ENCODE measurements at places on chromosomes 5 and 9.

DNA sequence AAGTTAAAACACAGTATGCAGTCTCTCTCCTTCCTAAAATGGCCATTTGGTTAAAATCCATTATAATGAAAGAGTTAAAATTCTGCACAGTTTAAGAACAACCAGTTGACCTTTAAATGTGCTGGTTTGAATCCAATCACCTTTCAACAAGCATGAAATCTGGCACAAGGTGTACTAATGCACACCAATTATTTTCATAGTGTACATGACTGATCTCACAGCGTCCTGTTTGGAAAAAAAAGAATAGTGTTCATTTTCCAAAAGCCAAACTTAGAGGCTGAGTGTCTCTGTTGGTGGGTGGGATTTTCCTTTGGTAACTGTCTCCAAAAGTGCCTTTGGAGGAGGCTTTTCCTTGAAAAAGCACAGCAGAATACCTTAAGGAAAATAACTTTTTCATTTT lies 180.6 kb downstream of the DEPDC1B start:
- DNase-seq = no peak

DNA sequence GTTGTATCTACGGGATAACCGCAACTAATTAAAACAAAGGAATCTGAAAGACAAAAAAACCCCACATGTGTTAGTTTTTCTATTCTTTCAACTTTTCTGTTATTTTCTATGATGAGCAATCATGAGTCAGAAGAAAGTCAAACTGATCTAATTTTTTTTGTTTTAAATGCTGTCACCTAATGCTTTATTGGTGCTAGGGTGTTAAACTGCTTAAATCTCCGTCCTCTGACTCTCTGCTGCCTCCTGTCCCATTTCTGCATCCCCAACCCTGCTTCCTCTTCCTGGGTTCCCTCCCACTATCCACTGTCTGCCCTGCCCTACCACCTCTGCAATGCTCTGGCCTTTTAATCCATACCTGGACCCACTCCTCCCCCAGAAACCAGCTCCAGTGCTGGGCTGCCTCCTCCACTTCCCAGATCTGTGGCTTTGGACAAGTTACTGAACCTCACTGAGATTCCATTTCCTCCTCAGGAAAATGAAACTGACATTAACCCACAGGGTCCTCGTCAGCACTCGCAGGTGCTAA lies 15.7 kb downstream of the PTPN3 start:
- DNase-seq = no peak

DNA sequence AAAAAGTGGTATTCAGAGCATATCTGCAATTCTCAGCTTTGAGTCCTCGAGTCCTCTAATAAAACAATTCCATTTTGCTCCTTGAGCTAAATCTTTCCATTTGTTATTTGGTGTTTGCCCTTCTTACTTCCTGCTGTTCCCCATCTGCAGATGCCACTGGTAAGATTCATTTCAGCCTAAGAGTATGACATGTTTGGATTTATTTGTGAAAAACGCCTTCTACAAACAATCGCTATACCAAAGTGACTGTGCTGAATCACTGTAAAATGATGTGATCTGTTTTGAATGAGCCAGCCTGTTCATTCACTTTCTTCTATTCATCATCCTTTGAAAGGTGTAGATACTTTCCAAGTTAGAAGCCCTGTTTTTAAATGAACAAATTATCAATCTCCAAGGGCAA lies 27.7 kb downstream of the KCTD16 start:
- no peak for DNase-seq

GRCh38 chr5:1732238-1732941 lies 67.2 kb downstream of the MRPL36 start:
- DNase-seq = no peak

DNA sequence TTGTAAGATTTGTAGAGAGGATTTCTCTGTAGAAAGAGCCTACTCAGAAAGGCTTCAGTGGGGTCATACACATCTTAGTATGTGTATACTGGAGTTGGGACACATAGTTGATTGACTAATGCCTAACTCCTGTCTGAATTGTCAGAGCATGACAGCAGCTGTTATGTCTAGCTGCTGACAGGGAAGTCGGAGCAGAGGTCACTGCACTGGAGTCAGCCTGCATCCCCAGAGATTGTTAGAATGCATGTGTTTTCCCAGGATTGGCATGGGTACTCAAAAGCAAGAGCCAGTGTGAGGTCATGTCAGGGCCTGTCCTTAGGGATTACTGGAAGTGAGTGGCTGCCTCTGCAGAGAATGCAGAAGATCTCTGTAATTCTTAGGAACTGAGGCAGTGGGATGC lies 82.7 kb downstream of the ITGA1 start:
- no peak for DNase-seq

GRCh38 chr5:170307575-170308465 lies 10.2 kb upstream of the LCP2 start:
- no peak for DNase-seq

DNA sequence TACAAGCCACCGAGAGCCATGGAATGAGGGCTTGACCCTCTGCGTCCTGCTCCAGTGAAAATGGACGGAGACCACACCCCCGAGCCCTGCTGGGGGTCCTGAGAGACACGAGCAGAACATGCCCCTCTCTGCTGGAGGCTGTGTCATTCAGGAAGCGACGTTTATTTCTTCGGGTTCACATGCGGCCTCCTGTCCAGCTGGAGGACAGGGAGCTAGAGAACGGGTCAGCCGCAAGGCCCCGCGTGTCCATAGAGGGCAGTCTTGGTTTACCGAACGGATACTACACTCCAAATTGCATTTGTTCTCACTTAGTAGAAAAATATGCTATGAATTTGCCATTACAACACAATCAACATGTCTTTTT lies 36.1 kb downstream of the MRPL36 start:
- peak; percentile 11 for DNase-seq

DNA sequence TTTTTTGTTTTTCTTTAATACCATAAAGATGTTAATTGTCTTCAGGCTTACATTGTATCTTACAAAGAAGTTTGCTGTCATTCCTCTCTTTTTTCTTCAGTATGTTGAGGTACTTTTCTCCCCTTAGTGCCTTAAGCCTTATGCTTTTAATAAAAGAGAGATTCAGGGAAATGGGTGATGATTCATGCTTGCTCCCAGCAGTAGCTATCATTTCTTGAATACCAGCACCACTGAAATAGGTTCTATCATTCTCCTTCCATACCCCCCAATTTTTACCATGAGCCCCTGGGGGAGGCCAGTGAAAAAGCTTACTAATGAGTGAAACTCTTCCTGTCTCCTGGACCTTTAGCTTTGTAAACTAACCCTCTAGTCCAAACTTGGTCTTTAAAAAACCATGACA lies 165.0 kb downstream of the FBXL7 start:
- DNase-seq = no peak

DNA sequence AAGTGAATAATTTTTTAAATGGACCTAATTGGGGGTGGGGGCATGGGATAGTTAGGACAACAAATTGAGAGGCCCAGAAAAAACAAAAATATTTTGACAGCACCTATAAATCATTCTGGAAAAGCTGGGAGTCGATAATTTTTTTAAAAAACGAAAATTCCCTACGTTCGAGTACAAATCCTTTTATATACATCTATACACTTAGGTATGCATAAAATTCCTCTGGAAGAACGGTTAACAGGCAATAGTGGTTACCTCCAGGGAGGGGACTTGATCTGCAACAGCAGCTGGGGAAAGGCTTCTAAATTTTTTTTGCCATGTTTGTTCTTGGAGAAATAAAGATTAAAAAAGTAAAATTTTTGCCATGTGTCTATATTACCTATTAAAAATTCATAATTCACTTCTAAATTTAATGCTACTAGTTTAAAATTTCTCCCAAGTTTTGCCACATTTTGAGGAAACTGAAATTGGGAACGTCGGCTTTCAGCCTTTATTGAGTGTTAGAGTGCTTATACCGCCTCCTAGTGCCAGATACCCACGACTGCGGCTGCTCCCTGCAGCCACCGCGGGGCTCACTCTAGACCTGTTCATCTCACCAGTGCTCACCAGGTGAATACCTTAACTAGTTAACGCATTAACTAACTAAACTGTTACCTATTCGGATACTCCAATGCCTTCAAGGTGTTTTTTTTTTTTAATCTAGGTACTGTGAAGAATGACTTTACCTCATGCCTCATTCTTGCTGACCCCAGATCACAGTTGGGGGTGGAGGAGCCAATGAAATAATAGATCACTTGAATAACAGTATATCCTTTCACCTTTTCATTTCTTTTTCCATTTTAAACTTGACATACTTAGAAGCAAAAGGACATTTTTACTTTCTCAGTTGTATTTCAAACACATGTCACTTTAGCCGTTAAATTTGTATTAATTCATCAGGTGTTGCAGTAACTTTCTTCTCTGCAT lies 1.8 kb upstream of the BHMT start:
- DNase-seq = peak; percentile 66

GRCh38 chr9:93577975-93578682 lies 1.7 kb downstream of the PHF2 start:
- DNase-seq = no peak

GRCh38 chr5:79069488-79070349 lies at the start of the genes BHMT2 and DMGDH:
Gene BHMT2, plus strand, starts transcription at chr5:79069767. Its CDS starts 16 bp downstream, at chr5:79069783.
Gene DMGDH, minus strand, starts transcription at chr5:79069674. Its CDS starts 54 bp downstream, at chr5:79069620.
- no peak for DNase-seq

GRCh38 chr5:180084638-180085561 lies 13.3 kb upstream of the RNF130 start:
- DNase-seq = peak; percentile 73

DNA sequence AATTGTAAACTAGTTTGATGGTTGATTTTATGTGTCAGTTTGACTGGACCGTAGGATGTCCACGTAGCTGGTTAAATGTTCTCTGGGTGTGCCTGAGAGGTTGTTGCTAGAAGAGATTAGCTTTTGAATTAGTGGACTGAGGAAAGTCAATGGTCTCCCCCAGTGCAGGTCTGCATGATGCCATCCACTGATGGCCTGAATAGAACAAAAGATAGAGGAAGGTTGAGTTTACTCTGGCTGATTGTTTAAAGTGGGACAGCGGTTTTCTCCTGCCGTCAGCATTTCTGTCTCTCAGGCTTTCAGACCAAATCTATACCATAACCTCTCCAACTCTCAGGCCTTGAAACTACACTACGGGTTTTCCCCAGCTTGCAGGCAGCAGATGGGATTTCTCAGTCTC lies 899.2 kb upstream of the WWC1 start:
- DNase-seq = no peak

GRCh38 chr5:61600945-61601511 lies 269.0 kb downstream of the ZSWIM6 start:
- DNase-seq = no peak

GRCh38 chr5:103679873-103680272 lies 117.3 kb upstream of the NUDT12 start:
- DNase-seq = no peak

DNA sequence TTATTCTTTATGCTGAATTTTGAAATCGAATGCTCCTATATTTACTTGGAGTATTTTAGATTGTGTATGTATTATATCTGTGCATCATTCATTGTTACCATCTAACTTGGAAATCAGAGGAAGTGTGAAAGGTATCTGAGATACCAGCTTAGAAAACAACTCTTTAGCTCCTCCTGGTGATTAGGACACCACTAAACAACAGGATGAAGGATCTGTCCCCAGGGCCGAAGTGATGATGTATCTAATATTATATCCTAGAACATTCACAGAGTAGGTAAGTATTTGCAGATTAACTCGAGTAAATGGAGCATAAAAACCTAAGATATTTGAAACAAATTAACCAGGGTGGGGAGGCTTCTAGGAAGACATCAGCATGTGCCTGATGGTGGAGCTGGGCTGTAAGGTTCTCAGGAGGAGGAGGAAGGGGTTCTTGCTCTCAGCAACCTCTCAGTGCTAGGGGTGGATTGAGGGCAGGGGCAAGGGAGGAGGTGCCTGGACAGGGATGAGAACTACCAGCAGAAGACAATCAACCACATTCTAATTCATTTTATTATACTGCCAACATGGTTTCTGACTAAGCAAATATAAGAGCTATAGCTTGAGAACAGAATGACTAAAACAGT lies 2.6 kb upstream of the NFIL3 start:
- DNase-seq = peak; percentile 76

GRCh38 chr9:135552021-135552697 lies 6.2 kb downstream of the OBP2A start:
- no peak for DNase-seq

GRCh38 chr5:14208071-14209021 lies 65.2 kb downstream of the TRIO start:
- DNase-seq = peak; percentile 47

GRCh38 chr9:76906647-76906975 lies 697 bp upstream of the PRUNE2 start:
- DNase-seq = no peak

DNA sequence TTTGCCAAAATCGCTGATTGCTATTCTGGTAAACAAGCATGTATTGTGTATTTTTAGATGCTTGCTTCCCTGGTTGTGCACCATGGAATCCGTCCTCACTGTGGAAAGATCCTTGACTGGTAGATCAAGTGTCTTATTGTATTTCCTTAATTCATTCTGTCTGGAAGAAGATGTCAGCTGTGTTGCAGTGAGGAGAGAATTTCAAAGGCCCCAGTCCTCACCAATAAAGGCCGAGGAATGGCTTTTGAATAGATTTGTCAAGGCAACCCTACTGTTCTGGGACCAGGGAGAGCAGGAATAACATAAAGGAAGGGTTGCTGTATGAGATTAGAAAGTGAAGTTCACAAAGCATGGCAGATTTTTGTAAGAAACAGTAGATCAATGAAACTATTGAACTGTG lies 36.2 kb upstream of the POU5F2 start:
- DNase-seq = no peak

DNA sequence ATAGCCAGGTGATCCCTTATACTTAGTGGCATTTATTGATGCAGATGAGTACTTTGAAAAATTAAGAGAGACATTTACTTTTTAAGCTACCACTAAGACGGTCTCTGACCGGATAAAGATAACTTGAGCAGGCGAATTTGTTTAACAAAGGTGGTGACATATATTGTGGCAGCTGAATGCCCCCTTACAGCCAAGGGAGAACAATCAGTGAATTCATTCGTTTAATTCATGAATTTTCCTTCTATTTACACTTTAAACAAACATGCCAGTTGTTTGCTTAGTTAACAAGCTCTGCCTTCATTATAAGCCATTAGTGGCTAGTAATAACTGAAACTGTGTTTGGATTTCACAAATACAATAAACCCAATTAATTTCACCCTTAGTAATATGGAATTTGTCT lies 187.1 kb downstream of the AOPEP start:
- DNase-seq = no peak

GRCh38 chr9:73206851-73207250 lies 55.2 kb downstream of the ANXA1 start:
- no peak for DNase-seq

- no peak for DNase-seq
These were observed 51.5 kb downstream of the KLF9 start for GRCh38 chr9:70362952-70363351.

- DNase-seq = no peak
These were observed 81.9 kb upstream of the RARS1 start for GRCh38 chr5:168404365-168404764.

- DNase-seq = peak; percentile 97
These were observed 32.0 kb downstream of the SLC46A2 start for GRCh38 chr9:112858625-112859147.

- DNase-seq = no peak
These were observed 2.5 kb downstream of the ACER2 start for GRCh38 chr9:19411316-19411715.

- DNase-seq = no peak
These were observed 2.7 kb downstream of the ENHO start for GRCh38 chr9:34520096-34520495.

- no peak for DNase-seq
These were observed 218.4 kb downstream of the ANXA1 start for GRCh38 chr9:73370053-73370452.

GRCh38 chr5:14416621-14417275 lies 164.8 kb upstream of the OTULINL start:
- no peak for DNase-seq

GRCh38 chr9:71096421-71097108 lies 24.9 kb downstream of the TRPM3 start:
- no peak for DNase-seq

GRCh38 chr9:33165263-33166151 lies 1.6 kb downstream of the B4GALT1 start:
- no peak for DNase-seq
